Ovary (tissue), 10 donors: ENCODE measurements at places on chromosomes 2 and 18.

- no peak for DNase-seq
Measured at GRCh38 chr18:28132084-28132483, 44.8 kb downstream of the CDH2 start.

DNA sequence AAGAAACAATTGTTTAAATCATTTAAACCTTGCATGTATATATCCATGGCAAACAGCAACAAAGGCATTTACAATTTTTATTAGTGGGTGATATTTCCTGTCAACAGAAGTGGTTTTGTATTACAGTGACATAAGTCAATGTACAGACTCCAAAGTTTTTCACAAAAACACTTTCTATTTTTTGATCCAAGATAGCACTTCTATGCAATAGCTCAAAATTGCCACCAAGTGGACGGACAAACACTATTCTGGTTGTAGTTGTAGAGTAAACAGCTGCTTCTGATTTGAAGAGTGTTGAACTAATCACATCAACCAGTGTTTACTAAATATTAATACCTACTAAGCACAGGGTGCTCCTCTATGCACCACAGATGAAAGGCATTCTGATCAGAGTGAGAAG, 421.4 kb downstream of the NCKAP5 start:
- DNase-seq: no peak

- no peak for DNase-seq
Measured at GRCh38 chr2:46431481-46432235, 47.7 kb upstream of the TMEM247 start.

DNA sequence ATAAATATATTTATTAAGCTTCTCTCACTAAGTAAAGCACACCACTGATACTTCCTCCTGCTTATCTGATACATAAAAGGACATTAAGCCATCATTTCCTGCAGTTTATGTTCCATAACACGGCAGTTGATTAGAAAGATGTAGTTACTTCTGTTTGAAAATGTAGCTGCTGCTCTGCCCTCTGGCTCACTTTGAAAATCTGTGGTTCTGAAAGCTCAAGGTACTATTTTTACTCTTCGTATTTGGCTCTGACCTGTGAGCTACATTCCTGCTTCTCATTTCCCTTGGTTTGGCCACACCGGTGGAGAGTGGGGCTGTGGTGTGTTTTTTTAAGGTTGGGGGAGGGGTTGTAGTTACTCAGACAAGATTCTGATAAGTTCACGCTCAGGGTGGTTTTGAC, 12.8 kb upstream of the TTN start:
- no peak for DNase-seq

DNA sequence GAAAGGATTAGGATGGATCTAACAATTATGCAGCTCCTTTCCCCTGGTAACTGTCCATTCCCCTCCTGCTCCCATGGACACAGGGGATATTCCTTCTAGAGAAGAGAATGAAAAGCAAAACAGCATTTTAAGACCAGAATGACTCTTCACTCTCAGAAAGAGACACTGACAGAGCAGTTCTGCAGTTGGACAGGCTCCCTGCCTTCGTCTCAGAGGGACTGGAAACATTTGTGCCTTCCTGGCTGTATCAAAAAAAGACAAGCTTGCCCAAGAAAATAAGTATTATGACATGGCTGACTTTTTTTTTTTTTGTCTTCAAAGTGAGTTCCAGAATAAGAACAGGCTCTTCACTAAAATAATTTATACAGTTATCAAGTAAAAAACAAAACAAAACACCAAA, 9.5 kb downstream of the PID1 start:
- DNase-seq: no peak

DNA sequence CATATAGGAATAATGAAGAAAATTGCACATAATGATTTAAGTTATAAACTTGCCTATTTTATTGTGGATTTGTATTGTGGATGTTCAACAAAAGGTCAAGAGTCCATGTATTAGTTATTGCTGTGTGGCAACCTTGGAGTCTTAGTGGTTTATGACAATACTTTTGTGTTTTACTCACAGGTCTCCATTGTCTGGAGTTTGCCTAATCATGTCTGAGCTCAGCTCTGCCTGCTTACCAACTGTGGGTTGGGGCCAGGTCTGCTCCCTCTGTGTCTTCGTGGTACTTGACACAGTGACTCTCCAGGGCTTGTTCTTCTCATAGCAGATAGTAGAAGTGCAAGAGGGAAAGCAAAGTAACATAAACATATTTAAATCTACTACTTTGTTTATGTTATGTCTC, 382.5 kb downstream of the CBLN2 start:
- DNase-seq: no peak

- DNase-seq: no peak
Measured at GRCh38 chr2:232537079-232537478, 2.4 kb upstream of the CHRNG start.

DNA sequence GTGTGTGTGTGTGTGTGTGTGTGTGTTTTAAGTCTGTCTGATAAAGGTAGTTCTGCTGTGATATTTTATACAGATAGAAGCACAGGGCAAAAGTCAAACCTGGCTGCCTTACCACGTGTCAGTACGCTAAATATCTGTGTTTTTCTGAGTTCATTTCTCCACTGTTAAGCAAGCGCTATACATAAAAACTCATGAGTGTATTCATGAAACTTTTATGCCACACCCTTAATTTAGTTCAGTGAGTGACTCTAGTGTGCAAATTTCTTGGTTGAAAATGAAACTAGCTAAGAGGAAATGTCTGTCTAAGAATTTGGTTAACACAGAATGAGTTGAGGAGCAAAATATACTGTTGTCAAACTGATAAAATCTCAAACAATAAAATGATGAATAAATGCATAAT, 11.2 kb downstream of the CASP10 start:
- DNase-seq: no peak

GRCh38 chr2:20665243-20666004, 1.5 kb upstream of the GDF7 start:
- DNase-seq: no peak

GRCh38 chr2:72000110-72000509, 147.6 kb downstream of the CYP26B1 start:
- DNase-seq: no peak

DNA sequence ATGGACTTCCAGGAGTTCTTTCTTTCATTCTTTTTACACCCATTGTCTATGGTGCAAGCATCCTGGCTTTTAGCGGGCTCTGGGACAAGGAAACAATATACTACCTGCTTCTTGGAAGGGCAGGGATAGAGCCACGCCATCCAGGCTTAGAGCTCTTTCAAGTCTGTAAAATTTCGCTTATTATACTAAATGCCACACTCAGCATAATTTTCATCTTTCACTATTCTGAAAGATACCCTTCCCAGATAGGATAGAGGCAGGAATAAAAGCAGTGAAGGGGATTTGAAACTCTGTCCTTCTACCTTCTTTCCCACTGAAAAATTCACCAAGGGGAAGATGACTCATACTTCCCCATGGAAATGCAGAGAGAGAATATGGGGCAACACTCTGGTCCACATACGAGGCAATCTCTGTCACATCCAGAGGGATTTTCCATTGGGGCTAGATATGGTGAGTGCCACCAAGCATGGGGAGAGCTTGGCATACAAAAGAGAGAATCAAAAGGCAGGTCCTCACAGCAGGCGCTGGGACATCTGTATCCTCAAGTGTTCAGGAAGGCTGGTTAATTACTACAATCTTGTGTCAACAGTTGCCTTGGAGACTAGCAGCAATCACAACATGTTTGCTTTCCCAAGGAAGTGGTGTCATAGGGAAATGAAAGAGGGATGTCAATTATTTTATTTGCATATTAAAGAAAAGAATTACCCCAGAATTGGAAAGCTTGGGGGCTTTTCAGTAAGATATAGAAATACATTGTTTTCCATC, 127.6 kb downstream of the TDRD15 start:
- DNase-seq: no peak

DNA sequence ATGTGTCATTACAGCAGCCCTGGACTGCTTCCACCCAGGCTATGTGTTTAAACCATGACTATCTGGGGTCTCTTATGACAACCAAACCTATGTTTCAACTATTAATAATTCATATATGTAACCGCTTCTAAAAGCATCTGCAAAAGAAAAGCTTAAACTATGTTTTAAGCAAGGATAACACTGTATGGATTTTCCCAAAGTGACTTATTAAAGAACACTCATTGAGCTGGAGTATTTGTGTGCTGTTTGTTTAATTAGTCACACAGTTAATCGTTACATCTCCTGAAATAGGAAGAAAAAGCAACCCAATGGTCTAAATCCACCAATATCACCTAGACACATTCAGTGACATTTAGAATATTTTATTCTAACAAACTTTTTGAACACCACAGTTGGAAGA, 51.3 kb downstream of the TMEM163 start:
- DNase-seq: no peak

DNA sequence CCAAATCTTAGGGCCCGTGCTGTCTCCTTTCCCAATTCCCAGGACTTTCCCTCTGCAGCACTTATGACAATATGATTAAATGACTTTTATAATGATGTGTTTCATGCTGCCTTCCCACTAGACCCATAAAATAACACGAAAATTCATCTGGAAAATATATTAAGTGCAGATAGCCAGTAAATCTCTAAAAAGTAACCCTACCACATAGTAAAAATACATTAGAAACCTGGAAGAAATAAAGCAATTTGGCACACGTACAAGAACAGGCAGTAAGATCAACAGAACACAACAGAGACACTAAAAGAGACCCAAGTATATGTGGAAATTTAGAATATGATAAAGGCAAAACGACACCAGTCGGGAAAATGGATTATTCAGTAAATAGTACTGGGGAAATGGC, 30.2 kb upstream of the POMC start:
- DNase-seq: no peak

DNA sequence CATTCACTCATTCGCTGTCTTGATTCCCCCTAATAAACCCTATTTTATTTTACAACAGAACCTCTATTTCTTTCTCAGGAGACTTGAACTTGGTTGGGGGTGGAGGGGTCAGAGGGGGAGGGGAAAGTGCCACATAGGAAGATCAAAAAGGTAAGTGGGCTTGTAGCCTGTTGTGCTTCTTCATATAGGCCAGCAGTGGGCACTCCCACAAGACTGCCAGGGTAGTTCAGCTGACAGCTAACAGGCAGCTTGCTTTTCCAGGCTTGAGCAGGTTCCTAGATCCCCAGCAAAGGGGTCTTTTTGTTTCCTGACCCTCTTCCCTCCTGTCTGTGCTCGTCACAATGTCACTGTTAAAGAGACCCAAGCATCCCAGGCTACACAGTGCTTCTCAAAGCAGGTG, 829 bp upstream of the KIAA2012 start:
- DNase-seq: no peak

DNA sequence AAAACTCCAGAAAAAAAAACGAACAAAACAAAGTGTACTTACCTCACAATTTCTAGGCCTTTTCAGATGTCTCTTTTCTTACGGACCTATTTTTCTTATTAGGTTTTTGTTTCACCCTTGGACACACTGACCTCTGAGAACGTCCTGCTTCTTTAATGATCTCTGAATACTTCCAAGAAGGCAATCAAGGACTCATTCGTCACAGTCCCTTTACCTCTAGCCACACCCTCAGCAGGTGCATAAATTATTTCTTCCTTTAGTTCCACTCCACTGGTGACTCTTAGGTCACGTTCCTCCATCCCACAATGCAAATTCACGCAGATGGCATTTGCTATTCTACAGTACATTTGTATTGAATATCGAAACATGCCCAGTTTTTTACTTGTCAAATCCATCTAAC, 21.9 kb downstream of the PELI1 start:
- DNase-seq: no peak

GRCh38 chr18:993560-993959, 88.9 kb downstream of the ADCYAP1 start:
- DNase-seq: no peak

DNA sequence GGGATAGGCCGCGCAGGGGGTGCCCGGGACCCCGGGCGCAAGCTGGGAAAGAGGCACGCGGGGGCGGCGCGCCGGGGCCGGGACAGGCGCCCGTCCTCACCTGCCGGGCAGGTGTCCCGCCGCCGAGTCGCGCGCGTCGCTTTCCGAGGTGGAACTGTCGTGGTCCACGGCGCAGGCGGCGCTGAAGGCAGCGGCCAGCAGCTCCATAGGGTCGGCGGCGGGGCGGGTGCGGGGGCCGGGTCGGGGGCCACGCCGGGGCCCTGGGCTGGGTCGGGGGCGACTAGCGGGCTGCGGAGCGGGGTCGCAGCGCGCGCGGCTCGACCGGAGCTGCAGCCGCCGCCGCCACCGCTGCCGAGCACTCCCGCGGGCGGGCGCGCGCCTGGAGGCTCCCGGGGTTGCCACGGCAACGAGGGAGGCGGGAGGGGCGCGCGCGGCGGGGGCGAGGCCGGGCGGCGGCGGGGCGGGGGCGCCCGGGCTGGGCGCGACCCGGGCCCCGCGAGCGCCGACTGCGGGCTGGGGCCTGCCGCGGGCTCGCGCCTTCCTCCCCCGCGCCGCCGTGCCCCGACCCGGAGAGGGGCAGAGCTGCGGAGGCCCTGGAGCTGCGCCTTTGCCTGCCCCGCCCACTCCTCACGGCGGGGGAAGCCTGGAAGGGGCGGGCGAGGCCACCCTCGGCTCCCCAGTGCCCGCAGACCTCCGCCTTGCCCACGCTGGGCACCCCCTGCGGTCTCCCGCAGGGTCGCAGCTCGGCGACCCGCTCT, 57.9 kb downstream of the SNORC start:
- no peak for DNase-seq

GRCh38 chr2:38233231-38233983, 143.7 kb downstream of the ATL2 start:
- DNase-seq: no peak

DNA sequence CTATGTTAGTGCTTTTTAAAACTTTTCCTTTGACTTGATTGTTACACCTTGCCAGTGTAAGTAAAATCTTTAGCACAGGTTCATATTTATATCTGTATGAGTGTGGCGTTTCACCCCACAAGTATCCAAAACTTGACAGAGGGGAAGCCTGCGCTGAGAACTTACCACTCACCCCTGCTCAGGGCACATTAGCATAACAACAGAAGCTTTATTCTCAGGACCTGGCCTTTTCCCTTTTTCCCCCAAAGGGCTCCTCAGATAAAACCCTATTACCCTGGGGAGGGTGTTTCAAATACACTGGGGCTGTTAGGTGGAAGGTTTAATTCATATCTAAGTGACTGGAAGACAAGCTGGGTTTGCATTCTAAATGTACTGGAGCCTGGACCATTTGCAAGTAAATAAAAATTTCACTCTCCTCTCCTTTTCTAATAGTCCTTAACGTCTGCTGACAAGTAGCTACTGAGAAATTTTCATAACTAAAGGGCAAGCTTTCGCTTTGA, 276.6 kb downstream of the RNF152 start:
- no peak for DNase-seq

DNA sequence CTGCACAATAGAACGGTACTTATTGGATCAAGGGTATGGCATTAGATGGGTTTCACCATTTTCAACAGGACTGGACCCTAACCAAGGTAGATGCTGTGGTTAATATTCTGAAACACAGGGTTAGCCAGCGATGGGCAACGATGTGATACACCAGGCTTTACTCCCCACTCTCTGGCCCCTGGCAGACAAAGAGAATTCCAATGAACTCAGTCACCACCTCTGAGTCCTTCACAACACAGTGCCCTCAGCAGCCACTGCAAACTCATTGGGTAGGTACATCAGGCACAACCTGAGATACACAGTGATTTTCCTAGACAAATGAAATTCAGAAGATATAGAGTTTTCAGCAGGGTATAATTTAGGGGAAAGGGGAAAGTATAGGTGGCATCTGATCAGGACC, 634.5 kb downstream of the ZEB2 start:
- DNase-seq: no peak
